ENCODE measurements at places on chromosomes 3 and 15.

DNA sequence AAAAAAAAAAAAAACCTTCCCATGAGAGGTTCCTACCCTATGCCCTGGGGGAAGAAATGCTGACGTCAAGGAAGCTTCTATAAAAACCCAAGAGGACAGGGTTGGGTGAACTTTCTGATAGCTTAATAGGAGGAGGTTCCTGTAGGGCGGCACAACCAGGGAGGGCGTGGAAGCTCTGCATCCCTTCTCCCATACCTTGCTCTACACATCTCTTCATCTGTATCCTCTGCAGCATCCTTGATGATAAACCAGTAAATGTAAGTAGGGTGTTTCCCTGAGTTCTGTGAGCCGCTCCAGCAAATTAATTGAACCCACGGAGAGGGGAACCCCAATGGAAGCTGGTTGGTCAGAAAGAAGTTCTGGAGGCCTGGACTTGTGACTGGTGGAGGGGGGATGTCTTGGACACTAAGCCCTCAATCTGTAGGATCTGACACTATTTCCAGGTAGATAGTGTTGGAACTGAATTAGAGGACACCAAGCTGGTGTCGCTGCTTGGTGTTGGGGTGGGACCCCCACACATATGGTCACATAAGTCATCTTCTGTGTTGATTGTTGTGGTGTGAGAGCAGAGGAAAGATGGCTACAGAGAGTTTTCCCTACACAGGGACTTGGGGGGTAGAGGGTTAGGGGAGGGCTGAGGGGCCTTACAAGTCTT, 91.5 kb downstream of the ST6GAL1 start:
- DNase-seq = no peak

- no peak for DNase-seq
Observed at GRCh38 chr3:147396712-147397046, 9.7 kb downstream of the ZIC4 start.

DNA sequence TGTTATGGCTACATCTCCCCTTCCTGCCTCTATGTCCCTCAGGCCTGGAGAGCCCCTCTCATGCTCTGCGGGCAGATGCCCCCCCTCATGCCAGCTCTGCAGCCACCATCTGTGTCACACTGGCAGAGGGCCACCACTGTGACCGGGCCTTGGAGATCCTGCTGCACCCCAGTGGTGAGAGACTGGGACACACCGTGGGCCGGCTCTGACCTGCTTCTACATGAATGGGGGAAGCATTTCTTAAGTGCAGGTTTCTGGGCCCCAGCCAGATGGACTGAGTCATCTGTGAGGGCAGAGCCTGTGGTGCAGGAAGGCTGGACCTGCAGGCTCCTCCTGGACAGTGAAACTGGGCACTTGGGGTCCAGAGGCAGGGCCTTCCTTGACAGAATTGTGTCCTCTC, 4.8 kb downstream of the VWA5B2 start:
- no peak for DNase-seq

GRCh38 chr3:53938645-53939044, 47.0 kb upstream of the SELENOK start:
- peak; percentile 18 for DNase-seq

DNA sequence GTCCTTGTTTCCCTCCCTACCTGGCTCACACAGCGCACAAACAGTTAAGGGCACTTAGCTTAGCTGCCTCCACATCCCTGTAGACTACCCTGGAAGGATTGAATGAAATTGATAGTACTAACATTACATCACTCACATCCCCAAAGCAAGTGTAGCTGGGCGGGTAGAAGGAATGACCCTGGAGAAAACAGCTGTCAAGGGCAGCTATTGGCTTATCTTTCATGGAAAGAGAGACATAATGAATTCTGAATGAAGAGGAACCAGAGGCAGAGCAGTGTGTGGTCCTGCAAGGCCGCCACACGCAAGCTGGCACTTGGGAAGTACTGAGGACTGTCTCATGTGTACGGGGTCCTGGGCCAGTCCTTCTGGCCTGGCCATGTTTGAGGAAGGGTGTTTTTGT, 369.6 kb upstream of the RGMA start:
- DNase-seq = no peak

- DNase-seq = no peak
Observed at GRCh38 chr15:42313463-42313862, 40.2 kb upstream of the TMEM87A start.

GRCh38 chr3:98274914-98275313, 7.4 kb upstream of the OR5H2 start:
- no peak for DNase-seq

DNA sequence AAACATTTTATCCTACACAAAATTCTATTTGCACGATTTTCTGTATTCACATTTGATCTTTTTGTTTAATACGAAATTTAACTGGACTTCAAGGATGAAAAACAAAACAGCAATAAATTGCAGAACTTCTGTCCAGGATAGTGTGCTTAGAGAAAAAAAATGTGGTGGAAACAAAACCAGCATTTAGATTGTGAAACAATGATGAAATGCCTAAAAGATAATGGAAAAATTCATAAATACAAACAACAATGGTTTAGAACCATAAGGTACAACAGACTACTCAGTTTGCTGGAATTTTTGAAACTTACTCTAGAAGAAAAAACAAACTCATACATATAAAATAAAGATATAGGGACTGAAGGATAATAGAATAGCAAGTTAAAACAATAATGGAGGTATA, 234.0 kb downstream of the BCHE start:
- DNase-seq = no peak

GRCh38 chr3:35932995-35933394, 293.7 kb downstream of the ARPP21 start:
- no peak for DNase-seq

DNA sequence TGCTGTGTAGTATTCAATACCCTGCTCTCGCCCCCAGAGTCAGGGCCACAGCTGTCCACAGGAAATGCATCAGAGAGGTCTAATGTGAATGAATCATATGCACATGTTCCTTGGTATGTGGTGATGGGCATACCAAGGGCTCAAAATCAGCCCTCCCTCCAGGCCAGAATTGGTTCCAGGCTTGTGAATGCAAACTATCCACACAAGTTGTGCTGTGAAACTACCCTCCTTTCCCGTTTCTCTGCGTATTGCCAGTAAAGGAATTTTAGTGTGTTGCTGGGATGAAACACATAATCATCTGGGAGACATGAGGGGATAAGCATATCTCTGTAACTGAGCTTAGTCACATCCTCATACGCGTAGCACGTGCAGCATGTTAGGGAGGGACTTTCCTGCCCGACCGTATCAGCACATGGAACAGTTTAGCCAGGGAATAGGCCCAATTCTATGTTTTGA, 9.2 kb upstream of the MME start:
- DNase-seq = no peak

DNA sequence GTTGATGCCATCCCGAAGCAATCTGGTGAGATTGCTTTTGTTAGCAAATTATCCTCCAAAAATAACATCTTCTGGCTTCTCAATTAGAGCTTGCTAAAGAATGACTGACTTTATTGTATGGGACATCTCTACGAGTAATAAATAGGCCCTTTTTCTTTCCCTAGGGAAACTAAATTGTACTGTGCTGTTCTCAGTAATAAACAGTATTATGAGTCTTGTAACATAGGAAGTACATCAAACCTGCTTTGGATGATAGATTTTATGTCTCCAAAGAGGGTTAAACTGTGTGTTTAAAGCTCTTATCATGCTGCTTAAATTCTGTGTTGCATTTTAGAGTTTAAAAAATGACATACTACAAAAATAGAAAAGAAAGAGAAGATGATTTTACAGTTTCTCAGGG, 153.4 kb upstream of the THRB start:
- no peak for DNase-seq

DNA sequence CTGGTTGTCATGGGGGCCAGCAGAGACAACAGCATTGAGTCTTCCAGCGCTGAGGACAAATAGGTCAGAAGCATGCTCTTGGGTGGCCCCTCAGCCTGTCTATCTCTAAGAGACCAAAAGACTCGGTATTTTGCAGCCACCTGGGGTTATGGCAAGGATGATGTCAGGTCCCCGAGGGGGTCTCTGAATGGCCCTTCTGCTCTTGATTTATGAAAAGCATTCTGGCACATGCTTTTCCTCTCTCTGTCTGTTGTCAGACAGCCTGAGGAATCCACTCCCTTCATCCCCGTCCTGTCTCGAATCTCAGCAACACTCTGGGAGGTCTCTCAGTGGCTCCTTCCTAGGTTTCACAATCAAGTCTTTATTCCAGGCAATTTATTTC, 156.6 kb upstream of the RGMA start:
- DNase-seq = no peak

GRCh38 chr3:3101660-3102458, 8.3 kb downstream of the IL5RA start:
- no peak for DNase-seq

- no peak for DNase-seq
Observed at GRCh38 chr15:66986951-66987350, 78.5 kb upstream of the SMAD3 start.

DNA sequence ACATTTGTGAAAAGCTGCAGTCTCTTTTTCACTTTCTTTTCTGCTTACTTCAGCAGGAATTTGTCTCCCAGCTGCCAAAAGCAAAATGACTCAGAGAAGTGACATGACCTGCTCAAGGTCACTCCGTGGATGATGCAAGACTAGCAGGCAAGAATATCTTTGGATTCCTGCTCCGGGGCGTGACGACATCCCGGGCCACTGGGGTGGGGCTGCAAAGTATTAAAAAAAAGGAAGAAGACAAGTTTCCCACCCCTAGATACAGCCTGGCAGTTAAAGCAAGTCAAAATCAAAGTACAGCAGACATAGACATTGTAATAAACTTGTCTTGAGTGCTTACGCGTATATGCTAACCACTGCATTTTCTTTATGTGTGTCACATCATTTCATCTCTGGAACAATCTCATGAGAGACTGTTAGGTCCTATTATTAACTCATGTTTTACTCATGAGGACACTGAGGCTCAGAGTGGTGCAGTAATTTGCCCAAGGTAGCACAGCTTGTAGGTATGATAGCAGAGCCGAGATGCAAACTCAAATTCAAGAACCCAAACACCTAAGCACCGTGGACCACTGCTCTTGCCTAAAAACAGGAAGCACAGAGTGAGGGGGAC, 485.2 kb upstream of the PROK2 start:
- DNase-seq = no peak

- DNase-seq = no peak
Observed at GRCh38 chr15:40790718-40791117, 16.2 kb upstream of the ZFYVE19 start.

- no peak for DNase-seq
Observed at GRCh38 chr15:92343924-92344643, 49.6 kb upstream of the ST8SIA2 start.

- DNase-seq = no peak
Observed at GRCh38 chr3:10184250-10184649, 19.5 kb downstream of the IRAK2 start.

DNA sequence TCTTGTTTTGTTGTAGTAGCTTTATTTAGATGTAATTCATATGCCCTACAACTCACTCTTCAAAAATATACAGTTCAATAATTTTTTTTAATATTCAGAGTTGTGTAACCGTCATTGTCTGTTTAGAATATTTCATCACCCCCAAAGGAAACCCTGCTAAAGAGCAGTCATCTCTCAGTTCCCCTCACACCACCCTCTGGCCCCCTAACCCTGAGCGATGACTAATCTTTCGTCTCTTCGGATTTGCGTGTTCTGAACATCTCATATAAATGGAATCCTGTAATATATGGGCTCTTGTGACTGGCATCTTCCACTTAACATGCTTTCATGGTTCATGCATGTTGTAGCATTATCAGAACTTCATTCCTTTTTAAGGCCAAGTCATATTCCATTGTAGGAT, 183.8 kb downstream of the ATG7 start:
- DNase-seq = no peak

DNA sequence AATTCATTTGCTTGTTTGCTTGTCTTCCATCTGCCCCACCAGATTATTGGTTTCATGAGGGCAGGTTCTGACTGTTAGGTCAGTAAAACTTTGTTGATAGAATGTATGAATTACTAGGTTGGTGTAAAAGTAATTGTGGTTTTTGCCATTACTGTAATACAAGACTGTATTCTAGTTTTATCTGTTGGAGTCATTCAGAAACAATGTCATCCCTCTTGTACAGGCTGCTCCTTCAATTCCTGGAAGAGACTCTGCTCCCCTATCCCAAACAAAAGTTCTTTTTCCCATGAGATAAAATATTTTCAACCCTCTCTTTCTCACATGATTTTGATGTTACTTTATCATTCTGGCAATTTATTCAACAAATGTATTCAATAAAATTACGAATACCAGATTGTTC, 115.0 kb downstream of the CHST2 start:
- DNase-seq = no peak

- no peak for DNase-seq
Observed at GRCh38 chr3:73745526-73746191, 120.9 kb upstream of the PDZRN3 start.

DNA sequence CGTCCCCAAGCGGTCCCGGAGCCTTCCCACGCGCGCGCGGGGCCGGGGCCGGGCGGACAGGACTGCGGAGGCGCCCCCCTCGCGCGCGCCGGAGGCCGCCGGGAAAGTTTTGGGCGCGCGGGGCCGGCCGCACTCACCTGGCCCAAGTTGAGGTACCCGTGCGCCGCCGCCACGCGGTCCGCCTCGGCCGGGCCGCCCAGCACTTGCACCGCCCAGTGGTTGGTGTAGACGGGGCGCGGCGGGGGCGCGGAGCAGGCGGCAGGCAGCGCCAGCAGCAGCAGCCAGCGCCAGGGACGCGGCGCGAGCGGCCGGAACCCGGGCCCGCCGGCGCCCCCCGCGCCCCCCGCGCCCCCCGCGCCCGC, 289 bp downstream of the PCSK6 start:
- DNase-seq = peak; percentile 29

GRCh38 chr3:169529013-169529412, 134.5 kb downstream of the MECOM start:
- no peak for DNase-seq

GRCh38 chr3:61872077-61872706, 310.8 kb downstream of the PTPRG start:
- DNase-seq = no peak

- DNase-seq = no peak
Observed at GRCh38 chr3:9448643-9449042, 51.2 kb downstream of the SETD5 start.

- DNase-seq = no peak
Observed at GRCh38 chr3:56131974-56132590, 336.2 kb downstream of the ERC2 start.

DNA sequence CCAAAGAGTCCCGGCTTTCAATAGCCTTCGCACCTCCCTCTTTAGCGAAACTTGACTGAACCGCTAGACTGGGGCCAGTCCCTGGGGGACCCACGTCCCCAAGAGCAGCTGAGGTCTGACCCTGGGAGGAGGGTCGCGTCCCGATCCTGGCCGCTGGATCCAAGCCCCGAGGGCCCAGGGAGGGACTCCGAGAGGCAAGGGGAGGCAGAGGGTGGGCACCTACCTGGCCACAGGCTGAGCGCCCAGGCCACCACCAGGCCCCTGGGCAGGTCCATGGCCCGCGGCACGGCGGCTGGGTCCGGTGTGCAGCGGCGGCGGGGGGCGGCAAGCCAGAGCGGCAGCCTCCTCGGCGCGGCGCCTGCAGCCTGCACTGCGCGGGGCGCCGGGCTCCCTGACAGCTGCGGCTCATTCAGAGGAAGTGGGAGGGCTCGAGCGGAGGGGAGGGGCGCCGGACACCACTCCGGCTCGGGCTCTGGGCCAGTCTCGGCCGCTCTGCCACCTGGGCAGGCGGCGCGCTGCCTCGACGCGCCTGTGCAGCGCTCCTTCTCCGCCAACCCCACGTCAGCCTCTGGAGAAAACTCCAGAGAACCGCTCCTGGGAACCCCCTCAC, at the start of gene ITGA11:
Gene ITGA11 (minus strand): TSS at position 372 of the 610 bp plus-strand sequence. CDS start 97 bp downstream, at position 275.
- DNase-seq = no peak

- DNase-seq = no peak
Observed at GRCh38 chr3:11226042-11226370, 46.2 kb upstream of the ATG7 start.
